T-helper 22 cell (primary cell): ENCODE measurements at places on chromosomes 1 and 21.

DNA sequence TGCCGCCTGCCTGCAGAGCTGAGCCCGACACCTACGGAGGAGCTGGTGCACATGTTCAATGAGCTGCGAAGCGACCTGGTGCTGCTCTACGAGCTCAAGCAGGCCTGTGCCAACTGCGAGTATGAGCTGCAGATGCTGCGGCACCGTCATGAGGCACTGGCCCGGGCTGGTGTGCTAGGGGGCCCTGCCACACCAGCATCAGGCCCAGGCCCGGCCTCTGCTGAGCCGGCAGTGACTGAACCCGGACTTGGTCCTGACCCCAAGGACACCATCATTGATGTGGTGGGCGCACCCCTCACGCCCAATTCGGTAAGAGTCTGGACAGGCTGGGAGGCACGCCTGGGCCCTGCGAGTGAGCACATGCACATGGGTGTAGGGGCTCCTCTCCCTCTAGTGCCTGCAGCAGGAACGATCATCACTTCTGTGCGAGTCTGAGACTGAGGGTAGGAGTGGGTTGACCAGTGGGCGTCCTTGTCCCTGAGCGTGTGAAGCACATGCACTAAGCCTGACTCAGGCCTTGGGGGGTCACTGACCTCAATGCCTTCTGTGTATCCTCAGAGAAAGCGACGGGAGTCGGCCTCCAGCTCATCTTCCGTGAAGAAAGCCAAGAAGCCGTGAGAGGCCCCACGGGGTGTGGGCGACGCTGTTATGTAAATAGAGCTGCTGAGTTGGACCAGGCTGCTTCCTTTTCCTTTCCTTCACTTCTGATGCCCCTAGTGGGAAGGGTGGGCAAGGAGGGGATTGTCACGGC is 6.9 kb downstream of the DMAP1 start:
- no peak for DNase-seq

GRCh38 chr1:84008631-84009030 is 9.7 kb upstream of the TTLL7 start:
- DNase-seq = no peak

GRCh38 chr1:157176591-157177121 is 38.5 kb upstream of the ETV3 start:
- no peak for DNase-seq

GRCh38 chr1:153677718-153678518 is 570 bp upstream of the NPR1 start:
- no peak for DNase-seq

GRCh38 chr1:64184003-64184440 is 19.4 kb upstream of the UBE2U start:
- DNase-seq = no peak
